Fibroblast of lung (primary cell): ENCODE measurements at places on chromosomes 6 and 20.

GRCh38 chr6:153086225-153086990 lies 44.7 kb downstream of the RGS17 start:
- DNase-seq = peak; percentile 31

DNA sequence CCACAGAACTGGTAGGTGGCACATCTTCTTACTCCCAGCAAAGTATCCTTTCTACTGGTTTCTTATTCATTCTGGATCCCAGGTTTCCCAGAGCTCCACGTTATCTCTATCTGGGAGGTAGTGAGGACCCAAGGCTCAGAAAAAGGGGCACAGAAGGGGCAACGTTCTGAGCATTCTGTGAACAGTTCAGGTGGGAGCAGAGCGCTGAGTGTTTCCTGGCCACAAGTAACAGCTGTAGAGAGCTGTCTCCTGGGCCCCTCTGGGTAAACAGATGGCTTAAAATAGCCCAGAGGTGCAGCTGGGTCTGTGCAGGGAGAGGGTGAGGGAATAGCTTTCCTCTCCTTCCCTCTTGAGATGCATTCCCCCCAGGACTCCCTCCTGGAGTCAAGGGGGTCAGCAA lies 2.1 kb downstream of the APOBEC2 start:
- no peak for DNase-seq

GRCh38 chr20:572727-573126 lies 29.1 kb upstream of the CSNK2A1 start:
- DNase-seq = no peak

DNA sequence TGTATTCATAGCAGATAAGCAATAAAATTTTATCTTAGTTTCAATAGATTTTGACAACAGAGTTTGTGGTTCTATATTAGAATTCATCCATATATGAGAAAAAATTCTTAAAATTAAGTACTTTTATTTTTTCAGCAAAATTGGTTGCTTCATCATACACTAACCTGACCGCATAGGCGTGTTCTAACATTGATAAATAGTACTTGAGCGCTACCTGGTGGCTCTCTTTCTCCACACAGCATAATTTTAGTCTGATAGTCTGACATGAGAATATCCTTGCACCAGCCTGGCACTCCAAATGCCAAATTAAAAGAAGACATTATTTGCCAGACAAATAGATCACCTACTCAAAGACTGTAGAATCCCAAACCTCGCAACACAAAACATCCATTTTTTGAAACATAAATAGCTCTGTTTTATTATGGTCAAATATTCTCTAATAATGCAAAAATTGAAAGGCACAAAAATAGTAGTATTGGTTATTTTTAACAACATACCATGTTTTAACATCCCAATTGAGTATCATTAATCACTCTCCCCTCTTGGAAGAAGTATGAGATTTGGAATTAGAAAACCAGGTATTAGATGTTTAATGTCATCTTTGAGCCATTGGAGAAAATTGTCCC lies 33.0 kb upstream of the FILIP1 start:
- peak; percentile 85 for DNase-seq

DNA sequence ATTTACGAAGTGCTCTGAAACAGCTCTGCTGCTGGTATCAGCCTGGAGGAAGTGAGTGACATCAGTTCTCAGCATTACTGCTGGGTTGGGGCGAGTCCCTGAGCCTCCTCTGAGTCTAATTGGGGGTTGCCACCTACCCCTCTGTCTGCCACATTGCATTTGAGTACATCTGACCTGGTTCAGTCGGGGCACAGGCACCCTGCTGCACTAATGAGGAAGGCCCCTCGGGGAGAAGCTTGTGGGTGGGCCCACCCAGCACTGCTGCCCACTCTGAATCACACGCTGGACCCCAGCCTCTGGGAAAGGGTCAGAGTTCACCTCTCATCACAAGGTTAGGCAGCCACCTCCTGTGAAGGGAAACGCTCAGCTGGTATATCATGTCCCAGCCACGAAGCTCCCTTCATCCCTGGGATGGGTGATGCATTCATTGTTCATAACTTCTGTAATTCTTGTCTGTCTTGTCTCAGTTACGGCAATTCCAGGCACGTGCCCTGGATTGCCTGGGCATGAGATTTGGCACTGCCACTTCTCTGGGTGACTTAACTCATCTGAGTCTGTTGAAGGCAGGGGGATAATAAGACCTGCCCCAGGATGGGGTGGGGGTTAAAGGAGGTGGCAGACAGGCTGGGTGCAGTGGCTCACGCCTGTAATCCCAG lies 13.3 kb downstream of the DNMT3B start:
- DNase-seq = no peak

GRCh38 chr20:62550087-62550632 lies 74.4 kb upstream of the GATA5 start:
- DNase-seq = no peak

DNA sequence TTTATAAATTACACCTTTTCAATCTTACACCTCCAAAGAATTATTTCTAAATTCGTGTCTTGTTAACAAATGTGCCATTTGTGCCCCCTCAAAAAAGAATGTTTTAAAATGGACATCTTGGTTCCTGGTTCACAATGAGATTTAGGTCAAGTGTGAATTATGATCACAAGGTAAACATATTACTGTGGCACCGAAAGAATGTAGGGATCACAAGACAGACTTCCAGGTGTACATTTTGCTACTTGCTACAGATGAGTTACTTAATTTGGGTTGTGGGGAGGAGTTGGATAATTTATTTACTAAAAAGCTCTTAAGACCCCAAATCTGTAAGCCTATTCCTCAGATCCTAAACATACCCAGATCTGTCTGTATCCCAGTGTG lies 25.0 kb upstream of the ADTRP start:
- no peak for DNase-seq

DNA sequence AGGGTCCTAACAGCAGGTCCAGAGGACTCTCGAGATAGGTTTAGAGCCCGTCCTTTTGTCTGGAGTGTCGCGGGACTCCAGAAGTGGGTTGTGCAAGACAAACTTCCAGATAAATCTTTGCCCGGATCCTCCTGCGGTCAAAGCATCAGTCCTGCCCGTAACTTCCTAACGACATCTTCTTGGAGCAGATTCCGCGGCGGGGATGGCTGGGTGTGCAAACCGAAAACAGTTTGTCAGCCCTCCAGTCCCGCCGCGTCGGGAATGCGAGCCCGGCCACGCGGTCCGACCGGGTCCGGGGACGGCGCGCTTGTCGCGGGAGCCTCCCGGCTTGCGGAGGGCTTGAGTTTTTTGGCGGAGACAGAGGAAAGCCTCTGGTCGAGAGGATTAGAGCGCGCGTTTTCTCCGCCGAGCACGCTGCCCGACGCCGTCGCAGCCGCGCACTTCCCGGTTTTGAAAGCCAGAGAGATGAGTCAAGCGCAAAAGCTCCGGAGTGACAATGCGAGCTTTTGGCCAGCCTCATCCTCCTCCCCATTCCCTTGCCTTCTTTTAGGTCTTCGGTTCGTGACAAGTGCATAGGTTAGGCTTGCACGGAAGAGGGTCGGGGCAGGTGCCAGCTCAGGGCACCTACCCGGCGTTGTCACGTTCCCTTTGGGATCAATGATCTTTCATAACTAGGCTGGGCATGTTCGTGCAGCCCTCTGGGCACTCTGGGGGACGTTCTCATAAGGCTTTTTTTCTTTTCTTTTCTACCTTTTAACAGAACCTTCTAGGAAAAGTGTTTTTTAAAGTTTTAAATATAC lies 91.3 kb upstream of the PRDM1 start:
- DNase-seq = peak; percentile 73

- peak; percentile 10 for DNase-seq
Observed at GRCh38 chr20:36950414-36951197, 902 bp downstream of the SAMHD1 start.

DNA sequence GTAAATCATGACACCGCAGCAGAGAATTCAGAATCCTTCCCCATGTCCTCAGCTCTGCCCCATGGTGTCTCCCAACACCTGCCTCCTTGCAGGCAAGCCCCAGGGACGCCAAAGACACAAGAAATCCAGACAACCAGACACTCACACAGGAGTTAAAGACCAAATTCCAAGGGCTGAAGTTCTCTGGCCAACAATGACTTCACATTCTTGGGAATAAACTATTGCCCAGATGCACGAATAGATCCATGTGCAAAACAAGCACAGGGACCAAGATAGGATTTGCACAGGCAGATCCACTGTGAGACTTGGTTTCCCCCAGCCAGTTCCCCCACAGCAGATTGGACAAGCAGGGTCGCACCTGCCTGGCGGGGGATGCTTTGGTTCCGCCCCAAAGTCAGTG lies 246.7 kb downstream of the SOD2 start:
- DNase-seq = no peak

GRCh38 chr6:170176898-170177771 lies 113.7 kb downstream of the DLL1 start:
- DNase-seq = no peak

- DNase-seq = no peak
Observed at GRCh38 chr6:24659561-24659960, 7.1 kb downstream of the TDP2 start.

DNA sequence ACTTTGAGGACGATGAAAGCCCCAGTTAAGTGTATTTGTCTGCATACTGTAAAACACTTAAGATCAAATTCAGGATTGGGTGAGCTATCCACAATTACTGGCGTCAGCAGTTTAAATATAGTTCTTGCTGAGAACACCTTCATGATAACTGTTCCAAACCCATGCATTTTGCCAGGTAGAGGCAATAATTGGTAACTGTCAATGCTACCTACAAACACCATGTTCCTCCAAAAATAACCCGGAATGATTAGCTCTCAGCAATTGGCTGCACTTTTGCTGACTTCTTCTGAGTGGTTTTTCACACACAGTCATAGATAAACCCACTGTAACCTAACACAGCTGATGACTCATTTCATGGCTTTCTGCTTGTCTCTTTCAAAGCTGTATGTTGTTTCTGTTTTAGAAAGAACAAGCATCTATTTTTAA lies 1358.6 kb upstream of the GJE1 start:
- DNase-seq = peak; percentile 88

GRCh38 chr6:30169658-30170614 lies 6.6 kb downstream of the TRIM15 start:
- peak; percentile 36 for DNase-seq

DNA sequence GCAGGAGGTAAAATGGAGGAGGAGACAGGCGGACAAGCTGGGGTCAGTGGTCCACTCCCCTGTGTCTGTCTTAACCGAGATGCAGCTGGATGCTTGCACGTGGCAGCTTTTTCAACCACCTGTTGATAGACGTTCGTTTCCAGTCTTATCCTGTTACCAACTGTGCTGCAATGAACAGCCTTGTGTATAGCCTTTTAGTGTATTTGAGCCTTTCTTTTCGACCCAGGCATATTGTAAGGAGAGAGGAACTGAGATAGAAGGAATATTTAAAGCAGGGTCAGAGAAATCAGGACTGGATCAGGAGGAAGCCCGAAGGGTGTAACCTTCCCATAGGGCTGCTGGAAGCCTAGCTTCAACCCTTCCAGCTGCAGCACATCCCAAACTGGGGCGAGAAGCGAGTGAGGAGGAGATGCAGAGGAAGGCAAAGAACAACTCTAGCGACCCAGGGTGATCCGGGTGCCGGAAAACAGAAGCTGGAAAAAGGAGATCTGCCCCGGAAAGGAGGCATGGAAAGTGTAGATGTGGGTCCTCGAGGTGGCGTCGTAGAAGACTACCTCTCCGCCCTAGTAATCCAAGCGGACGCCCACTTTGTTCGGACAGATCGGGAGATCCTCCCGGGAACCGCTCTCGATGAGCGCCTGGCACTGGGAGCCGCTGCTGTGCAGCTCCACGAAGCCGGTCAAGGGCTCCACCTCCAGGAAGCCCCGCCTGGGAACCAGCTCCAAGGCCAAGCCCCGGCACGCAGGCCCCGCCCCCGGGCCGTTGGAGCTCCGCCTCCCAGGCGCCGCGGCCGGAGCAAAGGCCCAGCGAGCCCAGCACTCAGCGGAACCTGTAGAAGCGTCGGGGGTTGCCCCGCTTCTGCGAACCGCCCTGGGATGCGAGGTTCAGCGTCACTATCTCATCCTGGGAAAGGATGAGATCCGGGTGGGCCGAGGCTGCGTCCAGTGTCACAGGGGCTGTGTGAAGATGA lies 11.2 kb downstream of the TRIM31 start:
- peak; percentile 75 for DNase-seq

DNA sequence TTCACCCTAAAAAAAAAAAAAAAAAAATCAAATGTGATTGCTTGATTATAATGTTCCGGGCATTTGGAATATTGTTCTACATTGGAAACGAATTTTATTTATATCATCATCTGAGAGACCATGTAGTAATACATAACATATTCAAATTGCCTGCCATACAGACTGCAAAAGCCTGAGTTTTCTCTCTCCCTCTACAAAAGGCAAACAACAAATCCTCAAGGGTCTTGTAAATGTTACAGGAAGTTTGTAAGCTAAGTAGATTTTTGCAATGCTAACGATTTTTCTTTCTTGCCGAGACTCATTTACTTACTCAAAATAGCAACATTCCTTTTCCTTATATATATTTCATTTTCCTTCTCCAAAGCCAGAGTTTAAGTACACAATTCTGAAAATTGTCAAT lies 49.0 kb upstream of the HTR1E start:
- no peak for DNase-seq

DNA sequence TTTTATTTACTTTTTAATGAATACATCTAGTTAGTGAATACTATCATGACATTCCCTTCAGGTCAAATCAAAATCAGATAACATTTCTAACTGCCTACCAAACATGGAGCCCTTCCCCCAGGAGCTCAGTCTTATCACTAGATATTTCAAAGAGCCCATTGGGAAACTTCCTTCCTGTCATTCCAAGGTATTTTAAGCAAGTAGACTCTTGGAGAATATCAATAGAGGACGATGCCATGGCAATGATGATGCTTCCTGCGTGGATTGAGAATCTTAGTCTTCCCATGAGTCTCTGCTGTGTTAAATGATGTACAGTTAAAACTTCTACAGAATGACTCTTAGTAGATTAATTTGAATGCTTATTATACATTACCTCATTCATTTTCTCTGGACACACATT lies 384.9 kb downstream of the CENPW start:
- DNase-seq = no peak

DNA sequence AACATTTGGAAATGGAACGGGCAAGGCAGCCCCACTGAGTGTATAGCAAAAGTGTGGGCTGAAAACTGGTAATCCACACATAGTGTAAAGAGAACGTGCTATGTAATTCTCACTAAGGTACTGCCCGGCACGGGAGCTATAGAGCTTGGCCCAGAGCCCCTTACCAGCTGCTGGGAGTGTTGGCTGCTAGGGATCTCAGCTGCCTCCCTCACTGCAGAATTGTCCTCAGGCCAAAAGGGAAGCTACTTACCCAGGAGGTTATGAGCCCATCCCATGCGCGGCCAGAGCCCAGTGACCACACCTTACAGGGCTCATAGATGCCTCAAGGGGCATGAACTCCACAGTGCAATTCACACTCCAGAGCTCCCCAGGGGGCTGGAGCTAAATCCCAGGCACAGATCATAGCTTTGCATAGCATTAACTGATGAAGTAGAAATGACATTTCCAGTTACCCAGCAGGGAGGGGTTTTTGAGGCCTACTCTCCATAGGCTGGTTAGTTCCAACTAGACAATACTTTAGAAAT lies 56.8 kb downstream of the LINC00237 start:
- DNase-seq = no peak

- peak; percentile 35 for DNase-seq
Observed at GRCh38 chr6:105272786-105273185, 93.0 kb upstream of the POPDC3 start.

GRCh38 chr20:53557130-53557529 lies 36.5 kb downstream of the ZNF217 start:
- DNase-seq = no peak

GRCh38 chr6:159259441-159260125 lies 90.4 kb downstream of the FNDC1 start:
- no peak for DNase-seq

- no peak for DNase-seq
Observed at GRCh38 chr6:150048099-150048498, 20.8 kb downstream of the ULBP3 start.
